Activated naive CD4-positive, alpha-beta T cell treated with anti-CD3 and anti-CD28 coated beads, Interleukin-2, amount 10 ng/mL, durations not matched to agents 7 days and 5 days (primary cell): ENCODE measurements at places on chromosomes 1 and 21.

GRCh38 chr1:245173446-245174211 is 18.8 kb downstream of the KIF26B start:
- DNase-seq: no peak

DNA sequence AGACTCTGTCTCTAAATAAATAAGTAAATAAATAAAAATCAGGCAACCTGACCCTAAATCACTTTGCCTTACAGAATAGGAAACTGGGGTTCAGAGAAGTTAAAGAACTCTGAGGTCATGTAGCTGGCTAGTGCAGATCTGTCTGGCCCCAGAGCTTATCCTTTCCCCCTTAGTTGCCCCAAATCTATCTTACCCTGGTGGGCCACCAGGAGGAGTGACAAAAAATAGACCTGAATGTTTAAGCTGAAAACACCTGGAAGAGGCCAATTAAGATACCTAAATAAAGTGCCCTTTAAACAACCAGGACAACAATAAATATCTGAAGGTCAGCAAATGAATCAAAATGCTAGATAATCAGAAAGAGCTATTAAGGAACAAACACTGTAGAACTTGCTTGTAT is 59.7 kb downstream of the TEX35 start:
- no peak for DNase-seq

DNA sequence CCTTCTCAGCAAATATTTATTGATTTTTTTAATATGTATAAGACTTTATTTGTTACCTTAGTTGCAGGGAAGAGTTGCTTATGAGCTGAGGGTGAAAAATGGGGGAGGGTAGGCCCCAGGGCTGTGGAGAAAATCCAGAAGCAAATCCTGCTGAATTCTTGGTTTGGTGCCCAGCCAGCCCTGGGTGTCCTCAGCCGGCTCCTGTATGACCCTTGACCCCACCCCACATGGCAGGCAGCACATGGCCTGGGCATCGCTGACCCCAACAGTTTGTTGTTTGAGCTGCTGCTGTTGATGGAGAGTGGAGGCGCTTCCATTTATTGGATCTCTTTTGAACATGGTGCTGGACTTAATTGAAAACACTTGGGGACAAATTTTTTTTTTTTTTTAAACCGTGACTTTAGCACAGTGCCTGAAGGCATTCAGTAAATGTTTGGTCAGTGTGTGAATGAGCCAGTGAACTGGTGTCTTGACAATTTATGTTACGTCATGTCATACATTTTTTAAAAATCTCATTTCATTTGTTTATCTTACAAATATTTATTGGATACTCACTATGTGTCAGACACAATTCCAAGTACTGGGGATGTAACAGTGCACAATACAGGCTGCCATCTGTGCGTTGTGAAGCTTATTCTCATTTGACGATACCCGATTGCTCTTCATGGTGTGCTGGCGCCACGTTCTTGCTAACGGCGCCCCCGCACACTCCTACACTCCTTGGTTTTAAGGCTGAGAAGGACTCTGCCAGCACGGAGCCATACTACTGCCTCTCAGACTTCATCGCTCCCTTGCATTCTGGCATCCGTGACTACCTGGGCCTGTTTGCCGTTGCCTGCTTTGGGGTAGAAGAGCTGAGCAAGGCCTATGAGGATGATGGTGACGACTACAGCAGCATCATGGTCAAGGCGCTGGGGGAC is 98.8 kb downstream of the MTR start:
- DNase-seq: no peak

- DNase-seq: no peak
Observed at GRCh38 chr1:215895276-215895675, 328.2 kb downstream of the KCTD3 start.

DNA sequence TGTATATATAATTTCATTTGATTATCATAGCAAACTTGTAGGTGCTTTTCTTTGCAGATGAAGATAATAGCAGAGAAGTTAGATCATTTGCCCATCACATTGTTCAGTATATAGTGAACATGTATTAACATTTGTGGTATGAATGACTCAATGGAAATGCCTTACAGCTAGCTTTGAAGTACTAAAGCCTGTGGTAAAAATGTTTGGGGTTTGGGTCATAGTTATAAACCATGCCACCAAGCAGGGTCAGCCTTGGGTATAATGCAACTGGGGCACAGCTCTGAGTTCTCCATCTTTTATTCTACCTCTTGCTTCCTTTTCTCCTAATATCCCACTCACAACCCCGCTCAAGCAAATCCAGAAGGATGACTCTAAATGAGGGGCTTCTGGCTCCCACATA is 141.6 kb downstream of the KCNT2 start:
- DNase-seq: no peak

- DNase-seq: no peak
Observed at GRCh38 chr21:15775981-15776380, 46.2 kb downstream of the USP25 start.

- no peak for DNase-seq
Observed at GRCh38 chr1:193416226-193417024, 230.0 kb upstream of the B3GALT2 start.

- no peak for DNase-seq
Observed at GRCh38 chr1:178241057-178241456, 147.2 kb downstream of the RASAL2 start.

DNA sequence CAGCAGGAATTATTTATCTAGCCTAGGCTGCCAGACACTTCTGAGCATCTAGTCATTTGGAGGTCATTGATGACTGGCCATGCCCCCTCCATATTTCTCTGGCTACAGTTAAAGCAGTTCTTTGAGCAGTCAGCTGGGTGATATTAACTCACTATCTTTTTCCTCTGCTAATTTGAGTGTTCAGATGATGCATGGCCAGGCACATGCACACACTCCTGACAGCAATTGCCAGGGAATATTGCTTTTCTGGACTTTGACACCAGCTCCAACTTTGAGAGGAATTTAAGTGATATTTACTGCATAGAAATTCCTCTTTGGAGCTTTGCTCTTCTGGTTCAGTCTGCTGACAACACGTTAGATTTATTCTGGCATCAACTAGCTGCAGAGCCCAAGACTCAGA is 52.6 kb downstream of the CD247 start:
- DNase-seq: peak; percentile 2

DNA sequence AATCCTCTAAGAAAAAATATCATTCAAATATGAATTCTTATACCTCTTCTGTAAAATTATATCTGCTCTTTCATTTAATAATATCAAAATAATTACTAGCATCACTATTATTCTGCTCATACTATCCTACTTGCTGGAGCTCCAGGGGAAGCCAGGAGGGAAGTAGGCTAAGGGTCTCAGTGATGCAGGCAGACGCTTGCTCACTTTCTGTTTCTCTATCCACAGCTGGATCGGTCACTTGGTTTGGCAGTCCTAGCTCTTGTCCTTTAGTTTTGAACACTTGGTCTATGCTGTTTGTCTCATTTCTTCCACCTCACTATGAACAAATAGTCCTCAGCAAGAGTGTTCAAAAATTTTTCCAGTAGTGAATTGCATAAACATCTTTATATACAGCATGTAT is 11.3 kb downstream of the CCDC190 start:
- no peak for DNase-seq

GRCh38 chr1:110084227-110085078 is 14.0 kb upstream of the ALX3 start:
- peak; percentile 56 for DNase-seq

- no peak for DNase-seq
Observed at GRCh38 chr1:206716159-206716869, 31.6 kb downstream of the MAPKAPK2 start.

- no peak for DNase-seq
Observed at GRCh38 chr1:175172503-175172902, 20.1 kb downstream of the KIAA0040 start.

GRCh38 chr1:106680216-106680615 is 376.3 kb upstream of the PRMT6 start:
- no peak for DNase-seq

DNA sequence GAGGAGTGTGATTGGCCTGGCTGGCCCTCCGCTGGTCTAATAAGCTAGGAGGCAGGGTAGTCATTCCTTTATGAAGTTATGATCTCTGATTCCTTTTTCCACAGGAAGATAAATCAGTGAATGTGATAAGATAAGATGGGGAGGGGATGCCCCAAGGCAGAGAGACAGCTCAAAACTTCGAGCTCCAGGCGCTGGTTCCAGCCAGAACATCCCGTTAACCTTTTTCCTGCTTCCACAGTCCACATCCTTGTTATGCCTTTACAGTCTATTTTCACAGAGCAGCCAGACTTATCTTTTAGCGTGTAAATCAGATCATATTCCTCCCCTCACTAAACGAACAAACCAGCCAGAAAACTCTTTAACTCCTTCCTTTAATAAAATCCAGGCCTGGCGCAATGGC is 38.5 kb upstream of the BMP8B start:
- DNase-seq: no peak

DNA sequence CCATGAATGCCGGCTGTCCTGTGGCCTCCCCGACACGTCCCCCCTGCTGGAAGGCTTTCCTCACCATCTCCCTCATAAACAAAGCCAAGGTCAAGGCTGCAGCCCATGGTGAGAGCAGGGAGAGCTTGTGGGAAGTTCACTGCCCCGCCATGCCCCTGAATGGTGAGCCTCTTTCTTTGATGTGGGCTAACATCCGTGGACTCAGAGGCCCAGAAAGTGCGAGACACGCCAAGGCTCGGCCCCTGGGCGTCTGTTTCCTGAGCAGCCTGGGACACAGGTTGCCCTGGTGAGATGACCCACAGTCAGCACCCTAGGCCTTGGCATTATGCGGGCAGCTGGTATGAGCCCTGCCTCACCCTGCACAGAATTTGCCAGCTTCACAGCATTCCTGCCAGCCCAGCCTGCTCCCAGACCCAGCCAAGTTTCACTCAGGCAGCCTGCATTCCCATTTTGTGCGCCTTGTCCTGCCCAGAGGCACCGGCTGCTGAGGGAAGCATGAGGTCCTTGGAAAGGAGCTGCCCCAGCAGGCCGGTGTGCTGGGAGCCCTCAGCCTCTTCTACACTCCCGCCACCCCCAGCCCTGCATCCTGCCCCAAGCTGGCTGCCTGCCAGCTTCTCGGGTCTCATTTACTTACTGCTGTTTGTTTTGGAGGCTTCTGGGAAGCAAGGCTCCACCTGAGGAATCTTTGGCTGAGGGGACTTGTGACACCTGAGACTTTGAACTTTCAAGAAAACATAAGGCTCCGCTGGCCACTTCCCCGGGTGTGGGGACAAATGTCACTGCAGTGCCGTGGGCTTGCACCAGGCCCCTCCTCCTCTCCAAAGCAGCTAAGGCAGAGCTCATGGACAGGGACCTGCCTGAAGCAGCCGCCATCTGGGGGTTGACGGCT is 31.9 kb downstream of the NEK2 start:
- peak; percentile 42 for DNase-seq

- no peak for DNase-seq
Observed at GRCh38 chr21:36723371-36723881, 24.5 kb downstream of the SIM2 start.

DNA sequence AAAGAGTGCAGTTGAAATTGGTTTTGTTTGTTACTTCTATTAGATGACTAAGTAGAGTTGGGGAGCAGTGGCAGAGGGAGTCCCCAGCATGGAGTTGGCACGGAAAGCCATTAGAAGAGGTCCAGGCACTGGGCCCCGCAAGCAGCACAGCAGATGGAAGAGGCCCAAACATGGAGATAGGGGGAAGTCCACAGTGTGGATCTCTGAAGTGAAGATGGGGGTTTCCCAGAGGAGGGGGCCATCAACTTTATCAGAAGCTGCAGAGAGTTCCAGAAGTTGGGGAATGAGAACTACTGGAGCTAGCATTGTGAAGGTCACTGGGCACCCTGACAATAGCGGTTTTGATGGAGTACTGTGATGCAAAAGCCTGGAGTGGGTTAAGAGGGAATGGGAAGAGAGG is 30.6 kb downstream of the PAFAH2 start:
- DNase-seq: no peak
